A549 treated with Hydrocortisone at 1 μM for 4 hours (cell line): ENCODE measurements at places on chromosomes 4 and X. TPM values are rescaled to one million over a fixed set of nuclear protein-coding genes. Genes with fewer than 3 reads are reported as not detected.

Gene MAGED4B
- 11.0 to 14.0 TPM (median 12.8 TPM) in 5 replicates for total RNA-seq

Gene GAGE12J
- total RNA-seq: not detected in 5 replicates

Gene RBM46
- not detected in 5 replicates for total RNA-seq

Gene PPEF1
- 0.89 to 1.7 TPM (median 1.1 TPM) in 5 replicates for total RNA-seq

Gene USP17L20
- not detected in 5 replicates for total RNA-seq

Gene GSPT2
- 7.8 to 10.2 TPM (median 8.7 TPM) in 5 replicates for total RNA-seq

Gene ZNF185
- 6.9 to 9.0 TPM (median 7.5 TPM) in 5 replicates for total RNA-seq

Gene MAGEA10
- 0.05 TPM in 1 of 5 replicates, not detected in the others for total RNA-seq

Gene GRID2
- not detected in 5 replicates for total RNA-seq
